Myometrial cell (primary cell): ENCODE measurements at places on chromosomes 5 and 9. TPM values are rescaled to one million over a fixed set of nuclear protein-coding genes. Genes with fewer than 3 reads are reported as not detected.

The SLC36A2 gene
- not detected in 2 replicates for total RNA-seq

The HNRNPAB gene
- 99.1 and 102 TPM in 2 replicates for total RNA-seq

The PCDHA5 gene
- total RNA-seq: not detected in 2 replicates

The SAXO1 gene
- total RNA-seq: not detected in 2 replicates
